Astrocyte of the hippocampus (primary cell): ENCODE measurements at places on chromosomes 13 and 19.

DNA sequence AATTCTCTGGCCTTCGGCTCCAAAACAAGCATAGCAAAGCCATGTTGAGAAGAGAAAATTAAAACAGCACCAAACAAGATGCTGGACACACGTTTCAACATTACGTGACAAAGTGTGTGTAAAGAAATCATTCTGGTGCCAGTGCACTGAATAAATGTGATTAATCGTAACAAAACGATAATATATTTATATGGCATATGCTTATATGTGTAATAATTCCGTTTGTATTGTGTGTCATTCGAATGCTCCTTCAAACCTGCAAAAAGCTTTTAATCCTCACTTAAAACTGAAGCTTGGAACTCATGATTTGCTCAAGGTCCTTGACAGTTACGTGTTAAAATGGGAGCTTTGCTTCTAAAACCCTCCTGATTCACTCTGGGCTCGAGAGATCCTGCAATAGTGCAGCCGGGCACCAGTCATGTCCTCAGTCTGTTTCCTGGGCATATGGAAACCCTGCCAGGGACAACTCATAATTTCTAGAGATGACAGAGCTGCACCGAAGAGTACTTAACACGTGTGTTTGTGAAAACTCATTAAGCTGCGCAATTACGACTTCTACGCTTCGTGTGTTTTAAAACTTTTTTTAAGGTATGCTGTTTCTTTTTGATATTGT, 731 bp upstream of the AKAP8L start:
- DNase-seq = no peak

- DNase-seq = no peak
These were observed 16.9 kb downstream of the TSSK6 start for GRCh38 chr19:19498255-19498991.

- DNase-seq = no peak
These were observed 22.6 kb downstream of the ZBTB7A start for GRCh38 chr19:4043966-4044715.

GRCh38 chr13:30927595-30927994, 4.9 kb upstream of the TEX26 start:
- DNase-seq = no peak

GRCh38 chr19:16877581-16877980, 11.2 kb upstream of the F2RL3 start:
- DNase-seq = no peak

GRCh38 chr13:48901781-48902180, 73.9 kb upstream of the FNDC3A start:
- DNase-seq = no peak

DNA sequence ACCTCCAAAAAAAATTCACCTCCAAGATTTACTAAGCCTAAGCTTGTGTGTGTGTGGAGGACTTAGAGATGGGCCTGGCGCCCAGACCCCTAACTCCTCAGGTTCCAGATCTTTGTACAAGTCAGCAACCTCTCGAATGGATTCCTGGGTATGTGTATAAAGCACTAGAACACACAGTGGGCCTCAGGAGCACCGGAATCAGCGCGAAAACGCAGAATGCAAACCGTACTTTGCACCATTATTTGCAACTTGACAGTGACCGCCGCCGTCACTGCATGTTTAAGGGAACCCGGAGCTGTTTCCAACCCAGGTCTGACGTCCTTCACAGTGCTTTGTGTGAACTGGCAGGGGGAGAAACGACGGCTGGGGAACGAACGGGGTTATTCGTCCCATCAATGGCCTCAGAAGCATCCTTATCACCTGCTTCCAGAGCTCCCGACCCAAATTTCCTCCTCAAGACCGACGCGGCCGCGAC, 688 bp downstream of the ZNF606 start:
- no peak for DNase-seq
